ENCODE measurements at places on chromosomes 11 and 22.

GRCh38 chr11:91837411-91838330 is 386.9 kb upstream of the FAT3 start:
- no peak for DNase-seq

- no peak for DNase-seq
Observed at GRCh38 chr11:74522776-74523175, 29.3 kb upstream of the LIPT2 start.

DNA sequence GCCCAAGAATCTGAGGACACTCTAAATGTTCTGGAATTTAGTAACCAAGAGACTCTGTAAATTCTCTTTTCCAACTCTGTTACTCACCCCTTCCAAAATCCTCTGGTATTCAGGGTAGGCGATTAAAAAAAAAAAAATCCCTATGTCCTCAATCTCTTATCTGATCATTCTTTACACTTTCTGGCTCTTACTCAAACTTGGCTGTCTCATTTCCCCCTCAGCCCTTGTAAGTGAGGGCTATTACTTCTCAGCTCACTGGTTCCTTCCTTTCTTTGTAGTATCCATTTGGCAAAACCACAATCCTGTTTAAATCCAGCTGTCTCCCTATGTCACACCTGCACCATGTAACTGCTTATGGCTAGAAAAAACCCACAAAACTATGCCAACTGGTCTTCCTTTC is 12.7 kb upstream of the MSANTD2 start:
- no peak for DNase-seq

- DNase-seq, result no peak
Observed at GRCh38 chr22:46625113-46625842, 5.1 kb downstream of the GRAMD4 start.

DNA sequence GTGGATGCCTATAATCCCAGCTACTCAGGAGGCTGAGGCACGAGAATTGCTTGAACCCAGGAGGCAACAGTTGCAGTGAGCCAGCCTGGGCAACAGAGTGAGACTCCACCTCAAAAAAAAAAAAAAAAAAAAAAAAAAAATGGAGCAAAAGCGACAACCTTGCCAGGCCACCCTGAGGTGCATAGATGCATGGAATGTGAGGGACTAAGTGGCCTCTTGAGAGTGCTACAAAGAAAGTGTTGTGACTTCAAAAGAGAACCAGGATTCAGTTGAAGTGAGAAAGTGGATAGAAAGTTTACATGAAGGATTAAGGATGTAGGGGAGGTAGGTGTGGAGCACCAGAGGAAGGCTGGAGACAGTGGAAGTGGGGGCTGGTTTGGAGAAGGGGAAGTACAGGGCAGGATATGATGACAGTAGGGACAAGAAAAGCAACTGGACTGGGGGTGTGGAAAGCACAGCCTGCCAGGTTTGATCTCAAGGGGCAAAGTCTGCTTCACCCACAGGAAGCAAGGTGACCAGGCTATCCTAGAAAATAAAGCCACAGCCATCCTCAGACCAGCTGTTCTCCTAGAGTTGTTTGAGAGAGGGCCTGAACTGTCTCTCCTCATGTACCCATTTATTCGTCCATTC is 36.0 kb upstream of the OLFML1 start:
- DNase-seq, result no peak

GRCh38 chr11:20070459-20070858 is 89.8 kb downstream of the DBX1 start:
- DNase-seq, result no peak

- no peak for DNase-seq
Observed at GRCh38 chr11:36363361-36364268, 67.5 kb downstream of the PRR5L start.

- no peak for DNase-seq
Observed at GRCh38 chr11:122156940-122157382, 40.9 kb upstream of the BLID start.

- no peak for DNase-seq
Observed at GRCh38 chr11:117759305-117759704, 37.7 kb downstream of the DSCAML1 start.

GRCh38 chr11:65505466-65506289 is 6.8 kb downstream of the MALAT1 start:
- no peak for DNase-seq

- peak; percentile 28 for DNase-seq
Observed at GRCh38 chr11:57311109-57311936, 13.4 kb downstream of the TNKS1BP1 start.

DNA sequence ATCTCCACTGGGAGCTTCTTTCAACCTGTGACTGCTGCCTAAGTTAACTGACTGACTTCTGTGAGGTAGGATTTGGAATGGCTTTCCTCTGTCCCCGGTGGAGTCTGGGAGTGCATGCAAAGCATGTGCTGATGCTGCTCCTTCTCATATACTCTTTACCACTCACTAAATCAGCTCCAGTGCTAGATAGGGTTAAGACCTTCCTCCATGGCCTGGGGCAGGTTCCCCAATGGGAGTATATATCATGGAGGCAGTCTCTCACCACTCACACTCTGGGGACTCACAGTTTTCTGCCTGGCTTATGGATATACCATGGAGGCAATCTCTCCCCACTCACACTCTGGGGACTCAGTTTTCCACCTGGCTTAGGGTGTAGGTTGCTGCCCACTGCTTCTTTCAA is 10.1 kb upstream of the FANCF start:
- no peak for DNase-seq

GRCh38 chr11:79932612-79933011 is 491.8 kb upstream of the TENM4 start:
- no peak for DNase-seq

DNA sequence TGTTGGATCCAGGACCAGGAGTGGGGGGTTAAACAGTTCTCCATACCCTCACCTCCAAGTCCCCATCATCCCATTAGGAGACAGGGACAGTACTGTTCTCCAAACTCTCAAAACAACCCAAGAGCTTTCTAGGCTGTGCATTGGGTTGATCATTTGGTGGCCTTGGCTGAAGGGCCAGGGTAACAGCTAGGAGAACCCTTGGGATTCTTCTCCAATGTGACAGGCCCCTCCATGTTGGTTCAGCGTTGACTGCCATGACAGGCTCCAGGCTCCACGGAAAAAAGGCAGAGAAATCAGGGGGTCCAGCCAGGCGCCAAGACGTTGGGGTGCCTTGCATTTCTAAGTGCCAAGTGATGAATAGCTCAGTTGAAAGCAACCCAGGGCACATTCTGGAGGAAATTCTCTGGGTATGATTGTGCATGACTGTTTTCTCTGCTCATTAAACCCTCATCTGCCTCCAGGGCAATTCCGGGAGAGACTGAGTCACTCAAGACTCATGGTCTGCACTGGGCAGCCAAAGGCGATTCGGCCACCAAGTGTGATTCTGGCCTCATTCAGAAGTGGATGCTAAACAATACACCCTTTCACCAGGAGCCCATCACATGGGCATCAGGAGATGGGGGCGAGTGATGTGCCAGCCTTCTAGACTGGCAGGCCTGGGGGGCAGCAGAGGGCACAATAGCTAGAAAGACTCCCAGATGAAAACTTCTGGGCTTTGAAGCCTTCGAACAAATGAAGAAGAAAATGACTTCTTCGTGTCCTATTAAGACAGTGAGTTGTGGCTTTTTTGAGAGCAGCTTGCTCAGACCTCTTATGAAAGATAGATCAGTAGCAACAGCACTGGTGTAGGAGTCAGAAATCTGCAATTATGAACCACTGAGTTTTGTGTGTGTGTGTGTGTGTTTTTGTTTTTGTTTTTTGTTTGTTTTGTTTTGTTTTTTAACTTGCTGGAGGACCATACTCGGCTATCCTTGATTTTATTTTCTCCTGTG is 27.7 kb downstream of the CD44 start:
- no peak for DNase-seq

DNA sequence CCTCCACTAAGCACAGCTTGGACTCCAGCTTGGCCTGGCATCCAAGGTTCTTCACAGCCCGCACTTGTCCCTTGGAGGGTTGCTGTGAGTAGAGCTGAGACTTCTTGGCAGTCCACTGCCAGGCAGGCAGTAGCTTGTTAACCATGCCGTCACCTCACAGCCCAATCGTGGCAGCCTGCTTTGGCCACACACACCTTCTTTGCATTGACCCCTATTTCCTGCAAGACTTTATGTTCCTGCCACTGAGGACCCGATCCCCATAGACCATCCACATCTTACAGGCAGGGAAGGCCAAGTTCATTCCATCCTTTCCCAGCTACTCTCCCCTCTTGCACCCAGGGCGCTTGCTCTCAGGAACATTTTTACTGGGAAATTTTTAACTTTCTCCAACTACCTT is 2.5 kb upstream of the PYGM start:
- DNase-seq, result no peak

GRCh38 chr11:10268746-10269488 is 25.1 kb downstream of the SBF2 start:
- no peak for DNase-seq

- DNase-seq, result no peak
Observed at GRCh38 chr11:29227811-29228210, 789.0 kb downstream of the KCNA4 start.

- DNase-seq, result no peak
Observed at GRCh38 chr22:44366372-44367300, 53.9 kb upstream of the SHISAL1 start.

DNA sequence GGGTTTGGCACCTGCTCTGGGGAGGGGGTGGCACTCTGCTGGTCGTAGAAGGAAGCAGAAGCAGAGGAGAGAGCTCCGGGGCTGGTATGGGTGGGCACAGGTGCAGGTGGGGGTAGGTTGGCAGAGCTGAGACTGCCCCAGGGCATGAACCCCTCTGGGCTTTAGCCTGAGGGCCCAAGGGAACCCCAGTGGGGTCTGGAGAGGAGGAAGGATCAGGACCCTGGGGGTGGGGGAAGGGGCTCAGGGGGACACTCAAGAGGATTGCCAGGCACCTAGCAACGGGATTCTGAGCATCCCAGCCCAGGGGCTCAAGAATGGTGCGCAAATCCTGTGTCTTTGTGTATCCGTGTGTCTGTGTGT is 6.3 kb downstream of the ALDH3B2 start:
- DNase-seq, result no peak

DNA sequence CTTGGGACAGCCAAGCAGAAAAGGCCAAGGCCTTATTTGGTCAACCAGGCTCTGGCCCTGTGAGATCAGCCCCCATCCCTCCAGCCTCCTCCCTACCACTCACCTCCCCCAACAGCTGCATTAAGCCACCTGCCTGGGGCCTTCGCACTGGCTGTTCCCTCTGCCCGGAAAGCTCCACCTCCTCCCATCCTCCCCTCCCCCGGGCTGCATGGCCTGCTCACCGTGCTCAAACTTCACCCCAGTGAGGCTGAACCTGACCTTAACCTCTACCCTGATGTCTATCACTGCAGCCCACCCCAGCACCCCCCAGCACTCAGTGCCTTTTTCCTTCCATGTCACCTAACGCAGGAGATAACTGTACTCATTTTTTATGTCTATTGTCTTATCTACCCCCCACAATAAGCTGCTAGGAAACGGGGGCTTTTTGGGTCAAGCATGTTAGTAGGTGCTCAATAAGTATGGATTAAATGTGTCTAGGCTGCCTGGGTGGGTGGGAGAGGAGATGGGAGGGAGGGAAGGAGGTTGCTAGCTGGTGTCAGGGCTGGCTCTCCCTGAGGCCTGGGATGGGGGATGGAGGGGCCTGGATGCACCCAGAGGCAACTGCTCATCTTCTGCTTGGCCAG is 912 bp downstream of the PTPRCAP start:
- DNase-seq, result peak; percentile 49

DNA sequence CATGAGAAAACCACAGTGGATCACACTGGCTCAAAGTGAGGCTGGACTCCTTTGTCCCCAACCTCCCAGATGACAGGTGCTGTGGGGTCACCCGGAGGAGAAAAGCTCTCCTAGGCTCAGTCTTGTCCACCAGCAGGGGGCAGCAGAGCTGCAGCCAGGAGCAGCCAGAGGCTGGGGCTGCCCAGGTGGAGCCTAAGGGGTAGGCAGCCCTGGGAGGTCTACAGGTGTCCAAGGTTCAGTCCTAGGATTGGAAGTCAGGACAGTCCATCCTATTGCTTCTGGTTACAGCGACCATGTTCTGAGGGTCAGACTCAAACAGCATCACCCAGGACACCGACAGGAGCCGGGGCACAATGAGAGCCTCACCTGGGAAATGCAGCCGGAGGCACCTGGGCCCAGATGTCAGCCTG is 77.6 kb upstream of the IGLL5 start:
- DNase-seq, result peak; percentile 53

DNA sequence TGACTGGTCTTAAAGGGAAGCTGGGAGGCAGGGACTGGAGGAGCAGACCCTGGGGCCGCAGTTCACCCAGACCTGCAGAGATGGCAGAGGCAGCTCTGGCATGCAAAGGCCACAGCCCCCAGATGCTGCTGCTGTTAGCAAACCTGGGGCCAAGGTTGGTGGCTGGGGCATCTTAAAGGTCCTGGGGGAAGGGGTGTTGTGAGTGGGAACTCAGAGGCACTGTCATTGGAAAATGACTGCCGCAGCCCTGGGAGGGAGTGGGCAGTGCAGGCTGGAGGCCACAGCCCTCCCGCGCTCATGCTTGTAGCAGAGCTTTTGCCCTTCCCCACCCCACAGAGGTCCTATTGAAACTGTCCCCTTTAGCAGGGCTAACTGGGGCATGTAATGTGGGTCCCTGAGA is 111.8 kb downstream of the CTTN start:
- DNase-seq, result no peak

DNA sequence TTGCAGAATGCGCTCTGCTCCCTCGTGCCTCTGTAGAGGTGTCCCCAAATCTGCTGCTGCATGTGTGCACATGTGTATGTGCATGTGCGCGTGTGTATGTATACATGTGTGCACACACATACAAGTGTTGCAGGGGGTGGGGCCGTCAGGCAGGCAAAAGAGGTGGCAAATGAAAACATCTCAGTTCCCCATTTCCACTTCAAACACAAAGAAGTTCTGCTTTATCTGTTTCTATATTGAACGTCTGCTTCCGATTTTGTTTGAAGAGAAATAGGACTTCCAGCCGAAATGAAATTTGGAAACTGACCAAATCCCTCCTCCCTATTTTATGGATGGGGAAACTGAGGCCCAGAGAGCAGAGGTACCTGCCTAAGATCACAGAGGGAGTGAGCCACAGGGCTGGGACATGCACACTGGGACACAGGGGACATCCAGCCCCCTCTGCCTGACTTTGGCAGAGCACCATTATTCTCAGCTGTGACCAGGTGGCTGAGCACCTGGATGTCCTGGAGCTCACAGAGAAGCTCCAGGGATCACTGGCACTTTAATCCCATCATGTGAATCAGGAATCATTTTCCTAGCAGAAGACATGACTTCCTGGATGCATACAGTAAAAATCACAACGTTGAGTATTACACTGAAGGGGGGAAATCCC is 41.2 kb upstream of the ALX4 start:
- DNase-seq, result no peak

DNA sequence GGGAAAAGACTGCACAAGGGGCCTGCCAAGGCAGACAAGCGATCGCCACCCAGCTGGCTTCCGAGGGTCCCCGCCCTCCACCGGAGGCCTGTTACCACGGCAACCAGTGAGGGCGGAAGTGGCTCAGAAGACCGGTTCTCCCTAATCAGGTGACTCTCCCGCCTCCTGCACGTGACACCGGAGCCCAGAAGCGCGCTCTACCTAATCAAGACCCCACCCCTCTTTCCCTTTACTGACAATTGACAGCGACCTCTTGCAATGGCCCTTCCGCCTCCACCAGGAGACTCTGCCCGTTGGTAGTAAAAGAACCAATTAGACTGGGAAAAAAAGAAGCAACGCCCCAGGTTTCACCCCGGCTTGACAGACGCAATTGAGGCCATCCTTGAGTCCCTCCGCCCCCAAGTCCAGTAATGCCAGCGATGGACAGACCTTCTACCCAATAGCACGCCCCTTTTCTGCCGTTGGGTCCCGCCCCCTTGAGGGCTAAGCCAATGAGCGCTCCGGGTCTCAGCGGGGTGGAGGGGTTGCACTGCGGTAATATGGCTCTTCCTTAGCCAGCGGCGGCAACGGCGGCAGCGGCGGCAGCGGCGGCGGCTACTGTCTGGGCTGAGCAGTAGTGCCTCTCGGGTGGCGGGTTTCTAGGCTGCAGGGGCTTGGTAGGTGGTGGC is at the start of gene UVRAG:
Gene UVRAG (plus strand): TSS at position 534 of the 668 bp plus-strand sequence. CDS start 198 bp downstream, outside the sequence.
- DNase-seq, result peak; percentile 96

All from activated T-helper 1 cell treated with Interleukin-2 at 50 U/mL for 16 hours (primary cell).